Lung microvascular endothelial cell (primary cell): ENCODE measurements at places on chromosomes 2 and 18. TPM values are rescaled to one million over a fixed set of nuclear protein-coding genes. Genes with fewer than 3 reads are reported as not detected.

GRCh38 chr2:161571051-161571429 is 53.2 kb upstream of the SLC4A10 start:
- no peak for DNase-seq

Gene HNRNPA3
- 26.6 and 31.8 TPM in 2 replicates for total RNA-seq

- no peak for DNase-seq
Observed at GRCh38 chr2:239355724-239356123, 45.1 kb downstream of the HDAC4 start.

- no peak for DNase-seq
Observed at GRCh38 chr2:120955427-120955826, 219.8 kb downstream of the GLI2 start.

Gene DSC2
- under 0.01 TPM in 2 replicates for total RNA-seq

- DNase-seq, result no peak
Observed at GRCh38 chr2:168184681-168185513, 62.5 kb downstream of the STK39 start.

Gene ESPNL
- not detected in 2 replicates for total RNA-seq

Gene NFATC1
- 6.5 and 20.8 TPM in 2 replicates for total RNA-seq

- DNase-seq, result no peak
Observed at GRCh38 chr2:237885931-237886684, 26.7 kb downstream of the RAMP1 start.

Gene TCF23
- not detected in 2 replicates for total RNA-seq

Gene PXDN
- 140 and 179 TPM in 2 replicates for total RNA-seq

DNA sequence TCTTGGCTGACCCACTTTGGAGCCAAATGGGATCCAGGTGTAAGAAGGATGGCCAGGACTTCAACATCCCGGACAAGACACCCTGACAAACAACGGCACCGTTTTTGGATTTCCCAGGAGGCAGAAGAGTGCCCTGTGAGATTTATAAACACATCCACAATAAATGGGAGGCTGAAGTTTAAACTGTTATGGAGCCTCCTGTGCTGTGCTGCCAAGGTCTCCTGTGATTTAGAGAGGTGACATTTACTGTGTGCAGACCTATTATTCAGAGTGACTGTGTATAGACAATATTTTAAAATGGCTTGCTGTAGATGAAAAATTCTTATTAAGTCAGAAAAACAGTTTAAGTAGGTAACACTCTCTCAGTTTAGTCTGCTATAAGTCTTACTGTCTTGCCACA is 401.5 kb upstream of the ETAA1 start:
- DNase-seq, result no peak

GRCh38 chr2:124318913-124319312 is 293.8 kb downstream of the CNTNAP5 start:
- no peak for DNase-seq

Gene LYPD6B
- total RNA-seq, result not detected in 2 replicates

DNA sequence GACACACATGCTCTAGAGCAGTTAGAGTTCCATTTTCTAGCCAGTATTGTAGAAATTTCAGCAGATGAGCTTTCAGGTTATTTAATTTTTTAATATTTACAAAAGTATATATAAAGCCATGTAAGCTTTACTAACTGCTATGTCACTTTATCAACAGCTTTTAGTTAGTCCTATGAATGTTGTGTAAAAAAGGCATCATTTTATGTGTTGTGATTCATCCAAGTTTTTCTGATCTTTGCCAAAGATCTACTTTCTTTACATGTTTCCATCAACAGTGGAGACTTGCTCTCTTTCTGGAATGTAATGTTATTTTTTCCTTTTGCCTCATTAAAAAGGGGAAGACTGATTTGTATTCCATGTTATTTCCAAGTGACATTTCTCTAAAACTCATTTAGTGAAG is 125.2 kb upstream of the TFPI start:
- no peak for DNase-seq

DNA sequence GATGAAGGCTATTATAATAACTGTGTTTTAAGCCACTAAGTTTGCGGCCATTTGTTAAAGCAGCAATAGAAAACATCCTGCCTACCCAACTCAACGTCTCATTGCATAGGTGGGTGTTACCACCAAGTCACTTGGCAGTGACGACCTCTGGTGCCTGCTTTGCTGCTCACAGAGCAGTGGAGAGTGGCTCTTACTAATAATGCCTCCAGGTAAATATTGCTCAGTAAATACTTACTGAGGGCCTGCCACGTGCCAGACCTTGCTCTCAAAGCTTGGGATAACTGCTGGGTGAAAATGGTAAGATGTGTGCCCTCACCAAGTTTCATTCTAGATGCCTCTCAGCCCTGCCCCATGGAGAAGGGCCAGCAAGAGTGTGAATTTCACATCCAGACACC is 27.7 kb downstream of the ITGA6 start:
- no peak for DNase-seq

- DNase-seq, result no peak
Observed at GRCh38 chr18:13302457-13303225, 84.1 kb downstream of the LDLRAD4 start.

Gene POTEJ
- total RNA-seq, result 0.22 and 0.60 TPM in 2 replicates

GRCh38 chr2:134713176-134713575 is 5.6 kb downstream of the TMEM163 start:
- DNase-seq, result no peak

Gene ACTR1B
- total RNA-seq, result 50.1 and 63.9 TPM in 2 replicates

Gene CERKL
- not detected in 2 replicates for total RNA-seq

Gene CCBE1
- total RNA-seq, result under 0.01 and 0.22 TPM in 2 replicates
